CD4-positive, alpha-beta T cell treated with Interleukin-2 at 100 ng/mL for 4 hours (primary cell): ENCODE measurements at places on chromosomes 16 and 17.

DNA sequence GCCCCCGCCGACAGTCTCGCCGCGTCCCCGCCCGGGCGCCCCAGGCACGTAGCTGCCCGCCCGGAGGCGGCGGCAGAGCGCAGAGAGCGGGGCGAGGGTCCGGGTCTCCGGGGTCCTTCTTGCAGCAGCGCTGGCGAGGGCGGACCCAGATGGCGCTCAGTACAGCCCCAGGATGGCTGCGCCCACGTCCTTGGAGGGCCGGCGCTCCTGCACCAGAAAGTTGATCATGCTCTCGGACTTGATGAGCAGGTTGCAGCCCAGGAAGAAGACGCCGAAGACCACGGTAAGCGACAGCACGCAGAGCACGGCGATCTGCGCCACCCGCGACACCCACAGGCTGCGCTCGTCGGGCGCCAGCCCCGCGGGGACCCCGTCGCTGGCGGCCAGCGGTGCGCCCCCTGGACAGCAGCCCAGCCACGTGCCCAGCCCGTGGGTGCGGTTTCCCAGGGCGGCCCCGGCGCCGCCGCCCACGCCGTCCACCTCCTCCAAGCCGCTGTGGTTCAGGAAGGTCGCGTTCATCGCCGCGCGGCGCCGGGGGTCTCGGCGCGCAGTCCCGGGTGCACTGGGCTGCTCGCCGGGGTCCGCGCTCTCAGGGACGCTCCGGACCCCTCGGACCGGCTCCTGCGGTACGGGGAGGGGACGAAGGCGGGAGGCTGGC is 435 bp downstream of the RPRML start:
- DNase-seq, result no peak

DNA sequence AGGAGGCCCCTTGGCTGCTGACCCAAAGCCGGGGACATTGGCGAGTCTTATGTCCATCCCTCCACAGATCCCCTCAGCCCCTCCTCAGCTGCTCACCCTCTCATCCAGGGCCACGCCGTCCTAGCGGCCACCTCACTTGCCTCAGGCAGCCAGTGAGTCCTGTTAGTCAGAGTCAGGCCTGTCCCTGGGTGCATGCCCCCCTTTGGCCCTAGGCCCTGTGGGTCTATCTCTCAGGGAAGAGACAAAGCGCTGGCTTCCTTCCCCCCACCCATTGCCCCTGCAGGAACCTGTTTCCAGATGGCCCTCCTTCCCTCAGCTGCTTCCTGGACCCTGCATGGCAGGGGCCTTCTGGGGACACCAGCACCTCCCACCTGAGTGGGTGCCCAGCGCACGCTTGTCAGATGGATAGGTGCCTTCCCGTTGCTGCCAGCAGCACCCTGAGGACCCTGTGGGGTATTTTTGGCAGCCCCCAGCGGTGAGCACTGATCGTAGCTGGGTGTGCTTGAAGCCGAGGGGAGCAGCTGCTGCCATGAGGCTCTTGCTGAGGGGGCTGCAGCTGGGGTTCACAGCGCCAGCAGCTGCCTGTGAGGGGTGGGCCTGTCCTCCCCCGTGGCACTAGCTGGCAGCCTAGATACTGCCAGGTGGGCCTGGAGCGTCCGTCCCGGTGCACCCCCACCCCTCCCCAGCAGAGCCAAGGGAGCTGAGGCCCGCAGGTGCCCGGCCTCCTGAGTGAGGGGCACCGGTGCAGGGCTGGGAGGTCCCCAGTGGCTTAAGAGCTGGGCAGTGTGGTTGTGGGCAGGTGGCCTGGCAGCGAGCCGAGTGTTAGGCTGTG is 8.4 kb downstream of the DBNDD1 start:
- DNase-seq, result no peak

DNA sequence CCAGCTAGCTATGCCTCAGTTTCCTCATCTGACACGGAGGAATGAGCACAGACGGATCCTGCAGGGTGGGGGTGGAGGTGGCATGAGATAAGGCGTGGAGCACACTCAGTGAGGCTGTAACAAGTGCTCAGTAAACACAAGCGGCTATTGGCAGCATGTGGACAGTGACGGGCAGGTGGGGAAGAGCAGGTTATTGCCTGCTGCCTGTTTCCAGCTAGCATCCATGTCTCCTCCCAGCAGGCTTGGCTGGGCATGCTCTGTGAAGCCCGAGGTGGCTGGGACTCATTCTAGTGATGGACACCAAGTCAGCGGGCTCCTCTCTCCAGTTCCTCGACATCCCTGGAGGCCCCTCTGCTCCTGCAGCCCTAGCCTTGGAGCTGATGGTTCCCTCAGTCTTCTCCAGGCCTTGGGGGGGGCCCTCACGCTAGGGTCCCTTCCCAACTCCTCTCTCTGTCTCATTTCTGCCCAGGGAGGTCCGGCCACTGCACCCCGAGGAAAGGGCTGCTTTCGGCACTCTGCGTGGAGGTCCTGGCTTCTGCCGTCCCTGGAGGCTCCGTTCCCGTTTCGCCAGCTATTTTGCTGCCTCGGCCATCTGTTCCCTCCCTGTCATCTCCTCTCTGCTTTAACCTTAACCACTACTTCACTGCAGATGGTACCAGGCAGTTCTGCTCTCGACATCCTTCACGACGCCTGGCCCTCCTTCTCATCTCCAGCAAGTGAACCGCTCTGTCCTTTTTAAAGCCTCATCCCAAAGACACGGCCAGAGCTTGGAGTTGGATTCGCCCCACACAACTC is 6.2 kb downstream of the RTN4RL1 start:
- no peak for DNase-seq

DNA sequence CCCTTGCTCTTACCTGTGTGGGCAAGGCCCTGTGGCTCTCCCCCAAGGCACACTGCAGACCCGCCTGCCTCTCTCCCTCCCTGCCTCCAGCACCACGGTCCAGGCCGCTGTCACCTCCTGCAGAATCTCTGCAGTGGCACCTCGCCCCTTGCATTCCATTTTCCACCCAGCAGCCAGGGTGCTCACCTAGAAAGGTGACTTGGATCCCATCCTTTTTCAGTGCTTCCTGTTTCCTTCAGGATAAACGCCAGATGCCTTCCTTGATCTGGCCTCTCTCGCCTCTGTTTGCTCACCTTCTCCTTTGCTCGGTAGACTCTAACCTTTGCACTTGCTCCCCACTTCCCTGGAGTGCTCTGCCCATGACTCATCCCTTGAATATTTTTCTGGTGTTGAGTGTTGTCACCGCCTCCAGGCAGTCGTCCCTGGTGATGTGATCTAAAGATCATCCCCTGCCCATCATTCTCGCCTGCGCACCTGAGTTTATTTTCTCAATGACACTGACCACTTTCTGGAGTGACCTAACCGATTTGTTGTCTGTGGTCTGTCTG is 79.2 kb upstream of the LGALS9 start:
- no peak for DNase-seq

DNA sequence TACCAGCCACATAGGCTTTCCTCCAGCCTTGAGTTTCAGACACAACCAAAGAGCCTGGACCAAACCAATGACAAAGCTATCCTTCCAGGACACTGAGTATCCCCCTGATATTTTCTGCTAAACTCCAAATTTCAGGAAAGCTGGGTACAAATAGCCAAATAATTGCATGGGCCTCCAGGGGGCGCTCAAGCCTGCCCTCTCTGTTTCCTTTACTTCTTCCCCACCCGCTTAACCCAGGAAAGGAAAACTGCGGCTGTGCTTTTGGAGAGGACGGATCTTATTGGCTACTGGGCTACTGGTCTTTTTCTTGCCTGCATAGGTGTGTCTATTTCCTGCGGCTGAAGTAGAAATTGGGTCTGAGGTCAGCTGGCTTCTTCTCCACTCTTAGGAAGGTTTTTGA is 30.1 kb downstream of the GNGT2 start:
- peak; percentile 63 for DNase-seq

DNA sequence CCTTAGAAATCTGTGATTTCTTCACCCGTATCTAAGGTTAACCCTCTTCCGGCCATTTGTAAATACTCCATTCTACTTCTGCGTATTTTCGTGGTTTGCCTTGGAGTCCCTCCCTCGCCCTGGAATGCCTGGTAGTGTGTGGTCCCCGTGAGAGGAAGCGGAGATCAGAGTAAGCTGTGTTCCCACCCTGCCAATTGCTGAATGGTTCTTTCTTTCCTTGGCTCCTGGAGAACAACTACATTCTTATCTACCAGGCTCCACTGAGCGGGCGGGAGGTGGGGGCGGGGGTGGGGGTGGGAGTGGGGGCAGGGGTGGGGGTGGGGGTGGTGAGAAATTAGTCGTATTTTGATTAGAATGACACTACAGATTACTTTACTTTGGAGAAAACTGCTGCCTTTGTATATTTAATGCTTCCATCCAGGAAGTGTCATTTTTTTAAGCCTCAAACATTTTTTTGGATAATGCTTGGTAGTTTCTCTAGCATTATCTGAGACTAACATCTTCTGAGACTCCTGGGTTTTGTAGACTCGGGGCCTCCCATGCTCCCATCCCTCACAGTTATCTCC is 20.9 kb upstream of the FASN start:
- DNase-seq, result no peak

GRCh38 chr17:75491680-75492079 is 23.7 kb downstream of the CASKIN2 start:
- DNase-seq, result no peak

DNA sequence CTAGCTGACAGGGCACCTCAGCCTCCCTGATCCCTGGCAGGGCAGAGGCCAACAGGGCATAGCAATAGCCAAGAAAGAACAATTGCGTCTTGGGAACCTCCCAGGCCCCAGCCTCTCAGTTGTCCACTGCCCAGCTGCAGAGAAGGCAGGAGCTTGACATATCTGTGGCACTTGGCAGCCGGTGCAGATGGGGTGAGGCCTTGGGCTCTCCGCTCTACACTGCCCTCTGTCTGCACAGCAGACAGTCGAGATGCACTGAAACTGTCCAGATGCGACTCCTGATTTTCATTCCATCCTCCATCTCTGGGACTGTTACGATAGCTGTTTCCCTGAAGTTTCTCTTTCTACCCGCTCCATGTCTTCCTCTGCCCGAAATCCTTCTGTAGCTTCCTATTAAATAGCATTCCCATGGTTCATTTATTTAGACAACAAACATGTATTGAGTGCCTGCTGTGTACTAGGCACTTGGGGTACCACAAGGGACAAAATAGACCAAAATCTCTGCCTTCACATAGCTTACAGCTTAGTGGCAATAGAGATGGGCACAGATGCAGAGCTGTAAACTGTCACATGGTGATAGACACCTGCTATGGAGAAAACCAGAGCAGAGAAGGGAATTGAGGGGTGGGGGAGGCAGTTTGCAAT is 3.3 kb downstream of the POLR3E start:
- DNase-seq, result peak; percentile 51

DNA sequence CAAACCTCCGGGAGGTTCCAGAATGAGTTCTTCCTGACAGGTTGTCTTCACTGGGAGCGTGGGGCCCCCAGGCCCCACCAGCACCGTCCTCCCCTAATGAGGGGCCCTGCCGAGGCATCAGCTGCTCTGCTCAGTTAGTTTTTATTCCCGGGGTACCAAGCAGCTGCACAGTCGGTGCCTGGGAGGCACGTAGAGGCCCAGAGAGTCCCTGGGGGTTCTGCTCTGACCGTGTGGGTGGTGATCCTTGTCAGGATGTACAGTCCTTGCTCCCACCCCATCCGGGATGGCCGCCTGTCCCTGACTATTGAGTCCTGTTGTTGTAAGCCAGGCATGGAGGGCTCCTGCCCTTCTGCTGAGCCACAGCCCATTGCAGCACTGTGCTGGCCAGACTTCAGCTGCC is 18.5 kb downstream of the NMRAL1 start:
- DNase-seq, result no peak

DNA sequence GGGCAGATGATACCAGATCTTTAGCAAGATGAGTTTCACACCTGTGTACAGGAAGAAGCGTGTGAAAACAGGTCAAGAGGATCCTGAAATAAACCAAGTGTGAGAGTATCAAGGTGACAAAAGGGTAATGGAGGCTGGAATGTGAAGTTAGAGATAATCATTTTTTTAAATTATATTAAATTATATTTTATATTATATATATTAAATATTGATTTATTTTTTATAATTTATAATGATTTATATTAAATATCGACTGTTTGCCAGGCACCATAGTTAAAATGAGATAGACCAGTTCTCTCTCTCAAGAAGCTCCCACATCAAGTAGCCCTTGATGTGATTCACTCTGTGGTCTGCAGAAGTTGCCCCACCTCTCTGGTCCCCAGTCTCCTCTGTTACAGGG is 360.2 kb upstream of the HSBP1 start:
- no peak for DNase-seq

DNA sequence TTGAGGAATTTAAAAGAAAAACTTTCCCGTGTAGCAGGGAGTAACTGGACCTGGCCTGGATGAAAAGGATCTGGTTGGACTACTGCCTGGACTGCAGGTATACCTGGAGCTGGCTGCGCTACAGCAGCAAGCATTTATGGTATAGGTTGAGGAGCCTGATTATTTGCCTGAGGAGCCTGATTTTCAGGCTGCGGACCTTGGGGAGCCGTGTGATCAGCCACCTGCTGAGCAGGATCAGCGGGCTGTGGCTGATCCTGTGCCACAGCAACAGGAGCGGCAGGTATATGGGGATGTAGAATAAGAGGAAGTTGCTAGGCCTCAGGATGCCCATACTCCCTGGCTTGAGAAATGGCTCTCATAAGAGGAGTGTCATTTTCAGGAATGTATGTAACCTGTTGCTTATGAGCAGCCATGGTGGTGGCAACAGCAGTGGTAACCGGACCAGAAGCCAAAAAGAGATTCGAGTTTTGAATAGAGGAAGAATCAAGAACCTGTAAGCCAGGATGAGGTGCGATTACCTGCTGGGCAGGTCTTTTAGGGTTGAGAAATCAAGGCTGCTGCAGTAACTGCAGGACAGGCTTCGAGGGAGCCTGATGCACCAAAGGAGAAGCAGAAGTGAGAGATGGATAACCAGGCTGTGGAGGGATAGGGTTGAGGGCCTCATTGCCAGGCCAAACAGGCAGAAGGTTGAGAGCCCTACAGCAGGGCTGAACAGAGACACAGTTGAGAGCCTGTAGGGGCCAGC is 60.9 kb upstream of the ARL4D start:
- DNase-seq, result no peak

- DNase-seq, result no peak
Measured at GRCh38 chr16:78689028-78689427, 589.6 kb downstream of the WWOX start.

DNA sequence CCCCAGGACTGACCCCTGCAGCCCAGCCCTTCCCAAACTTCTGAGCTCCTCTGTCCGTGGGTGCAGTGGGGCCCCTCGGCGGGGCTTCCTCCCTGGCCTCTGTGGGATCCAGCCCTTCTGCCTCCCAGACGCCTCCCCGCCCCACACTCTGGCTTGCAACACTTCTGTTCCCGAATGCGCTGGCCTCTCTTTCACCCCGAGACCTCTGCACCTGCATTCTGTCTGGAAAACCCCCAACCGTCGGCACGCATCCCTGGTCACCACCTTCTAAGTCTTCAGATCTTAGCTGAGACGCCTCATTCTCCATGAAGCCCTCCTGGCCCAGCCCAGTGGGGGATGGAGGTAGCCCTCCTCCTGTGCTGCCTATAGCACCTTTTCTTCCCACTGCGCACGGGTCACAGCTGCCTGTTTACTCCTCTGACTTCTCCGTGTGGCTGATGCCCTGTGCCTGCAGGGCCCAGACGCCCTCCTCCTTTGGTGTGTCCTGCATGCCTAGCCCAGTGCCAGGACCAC is 26.4 kb downstream of the TMEM235 start:
- DNase-seq, result no peak

DNA sequence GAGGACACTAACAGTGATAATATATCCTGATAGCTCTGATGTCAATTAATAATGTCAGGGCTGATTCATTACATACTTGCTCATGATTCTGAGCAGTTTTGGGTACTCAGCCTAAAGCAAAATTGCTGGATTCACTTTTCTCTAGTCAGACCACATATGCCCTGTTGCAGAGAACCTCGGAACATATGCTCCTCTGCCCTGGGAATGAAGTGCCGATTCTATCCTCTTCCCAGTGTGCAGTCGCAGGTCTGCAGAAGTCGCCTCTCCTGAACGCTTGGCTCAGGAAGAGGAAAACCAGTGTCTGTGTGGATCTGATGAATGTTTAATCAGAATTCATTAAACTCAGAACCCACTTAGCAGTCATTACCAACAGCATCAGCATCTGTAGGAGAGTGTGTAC is 34.5 kb downstream of the ABCC12 start:
- no peak for DNase-seq
